ENCODE measurements at places on chromosomes 4 and X. TPM values are rescaled to one million over a fixed set of nuclear protein-coding genes. Genes with fewer than 3 reads are reported as not detected.

Gene H2BW2
- total RNA-seq: not detected

GRCh38 chr4:186121057-186121456 lies 16.6 kb downstream of the FAM149A start:
- no peaks in the 10 kb centered on the region for H3K27me3 ChIP-seq
- H3K4me1 ChIP-seq: no peaks in the 10 kb centered on the region
- no peaks in the 10 kb centered on the region for H3K36me3 ChIP-seq
- DNase-seq: no peak
- H3K4me3 ChIP-seq: no peak overlapping the region

DNA sequence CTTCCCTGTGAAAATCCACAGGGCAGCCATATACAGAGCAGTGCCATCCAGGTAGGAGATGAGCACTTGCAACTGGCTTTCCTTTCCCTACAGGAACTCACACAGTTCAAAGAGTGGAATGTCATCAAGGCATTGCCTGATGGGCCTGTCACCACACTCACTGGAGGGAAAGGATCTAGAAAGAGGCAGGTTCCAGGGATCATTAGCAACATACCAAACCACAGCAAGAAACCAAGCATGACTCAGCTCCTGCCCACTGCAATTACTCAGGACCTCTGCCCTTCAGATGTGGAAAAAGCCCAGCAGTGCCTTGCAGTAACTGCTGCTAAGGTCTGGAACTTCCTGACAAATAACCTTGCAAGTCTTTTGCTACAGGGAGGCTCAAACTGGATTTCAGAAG lies 101.2 kb downstream of the ZNF674 start:
- DNase-seq: no peak
- H3K27ac ChIP-seq: no peak overlapping the region
- H3K4me1 ChIP-seq: no peaks in the 10 kb centered on the region
- H3K4me3 ChIP-seq: no peak overlapping the region

DNA sequence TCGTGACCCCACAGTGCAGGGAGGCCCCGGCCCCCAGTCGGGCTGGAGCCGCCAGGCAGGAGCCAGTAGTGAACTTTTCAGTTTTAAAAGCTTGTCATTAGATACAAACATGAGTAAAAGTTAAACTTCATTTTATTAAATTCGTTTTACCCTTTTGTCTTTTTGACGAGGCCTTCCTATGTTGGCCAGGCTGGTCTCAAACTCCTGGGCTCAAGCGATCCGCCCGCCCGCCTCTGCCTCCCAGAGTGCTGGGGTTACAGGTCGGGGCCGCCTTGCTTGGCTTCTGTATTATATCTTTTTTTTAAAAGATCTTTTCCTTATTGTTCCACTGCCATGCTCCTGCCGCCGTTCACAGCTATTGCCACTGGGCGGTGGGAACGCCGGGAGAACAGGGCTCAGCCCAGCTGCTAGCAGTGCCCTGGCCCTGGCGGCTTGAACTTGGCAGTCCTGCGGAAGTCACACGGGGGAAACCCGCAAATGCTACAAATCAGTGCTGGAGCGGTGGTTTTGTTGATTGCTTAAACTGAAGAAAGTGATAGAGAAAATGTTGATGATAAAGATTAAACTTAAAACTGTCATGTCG lies 968 bp upstream of the NELFA start:
- H3K4me3 ChIP-seq: peak overlapping the region; percentile 87
- H3K27ac ChIP-seq: peak overlapping the region; percentile 97
- no peaks in the 10 kb centered on the region for H3K36me3 ChIP-seq
- peak; percentile 73 for DNase-seq
- H3K27me3 ChIP-seq: no peaks in the 10 kb centered on the region

DNA sequence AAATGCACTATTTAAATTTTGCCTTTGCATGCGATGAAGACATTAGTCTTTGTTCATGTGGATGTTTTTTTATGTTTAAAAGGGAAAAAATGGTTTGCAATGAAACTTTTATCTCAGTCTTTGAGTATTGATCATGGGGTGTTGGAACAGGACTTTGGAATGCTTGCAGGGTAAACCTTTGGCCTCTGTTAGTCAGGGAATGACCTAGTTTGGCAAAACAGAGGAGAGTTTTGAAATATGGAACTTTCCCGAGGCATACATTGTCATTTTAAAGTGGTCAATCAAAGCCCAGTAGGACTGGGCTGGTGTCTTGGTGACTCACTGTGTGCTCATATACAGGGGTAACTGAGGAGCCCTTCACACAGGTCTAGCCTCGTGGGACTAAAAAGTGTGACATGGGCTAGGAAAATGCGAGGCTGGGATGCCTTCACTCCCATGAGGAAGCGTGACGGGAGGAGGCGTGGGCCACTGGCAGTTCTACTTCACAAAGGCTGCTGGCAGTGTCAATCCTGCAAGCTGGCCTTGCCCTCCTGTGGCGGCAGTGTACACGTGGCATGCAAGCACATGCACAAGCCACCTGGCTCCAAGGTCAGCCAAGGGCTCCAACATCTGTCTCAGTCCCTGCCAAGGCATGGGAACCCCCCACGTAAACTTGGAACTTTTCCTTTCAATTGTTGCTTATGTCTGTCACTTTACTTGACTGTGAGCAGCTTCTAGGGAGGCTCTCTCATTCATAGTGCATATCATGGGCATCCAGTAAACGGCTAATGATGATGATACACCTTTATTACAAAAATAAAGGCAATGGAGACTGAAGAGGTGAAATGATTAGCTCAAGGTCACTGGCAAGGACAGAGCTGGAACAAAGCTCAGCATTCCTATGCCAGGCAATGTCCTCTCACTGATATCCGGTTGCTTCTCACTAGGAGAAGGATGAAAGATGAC lies 5.2 kb upstream of the F11 start:
- H3K4me3 ChIP-seq: no peak overlapping the region
- no peaks in the 10 kb centered on the region for H3K4me1 ChIP-seq
- no peaks in the 10 kb centered on the region for H3K36me3 ChIP-seq
- DNase-seq: no peak

All from colonic mucosa (tissue), 4 donors.